ENCODE measurements at places on chromosomes 12 and 14. TPM values are rescaled to one million over a fixed set of nuclear protein-coding genes. Genes with fewer than 3 reads are reported as not detected.
A peak's percentile ranks its signal among the peaks of the same experiment; 100 is the strongest.

DNA sequence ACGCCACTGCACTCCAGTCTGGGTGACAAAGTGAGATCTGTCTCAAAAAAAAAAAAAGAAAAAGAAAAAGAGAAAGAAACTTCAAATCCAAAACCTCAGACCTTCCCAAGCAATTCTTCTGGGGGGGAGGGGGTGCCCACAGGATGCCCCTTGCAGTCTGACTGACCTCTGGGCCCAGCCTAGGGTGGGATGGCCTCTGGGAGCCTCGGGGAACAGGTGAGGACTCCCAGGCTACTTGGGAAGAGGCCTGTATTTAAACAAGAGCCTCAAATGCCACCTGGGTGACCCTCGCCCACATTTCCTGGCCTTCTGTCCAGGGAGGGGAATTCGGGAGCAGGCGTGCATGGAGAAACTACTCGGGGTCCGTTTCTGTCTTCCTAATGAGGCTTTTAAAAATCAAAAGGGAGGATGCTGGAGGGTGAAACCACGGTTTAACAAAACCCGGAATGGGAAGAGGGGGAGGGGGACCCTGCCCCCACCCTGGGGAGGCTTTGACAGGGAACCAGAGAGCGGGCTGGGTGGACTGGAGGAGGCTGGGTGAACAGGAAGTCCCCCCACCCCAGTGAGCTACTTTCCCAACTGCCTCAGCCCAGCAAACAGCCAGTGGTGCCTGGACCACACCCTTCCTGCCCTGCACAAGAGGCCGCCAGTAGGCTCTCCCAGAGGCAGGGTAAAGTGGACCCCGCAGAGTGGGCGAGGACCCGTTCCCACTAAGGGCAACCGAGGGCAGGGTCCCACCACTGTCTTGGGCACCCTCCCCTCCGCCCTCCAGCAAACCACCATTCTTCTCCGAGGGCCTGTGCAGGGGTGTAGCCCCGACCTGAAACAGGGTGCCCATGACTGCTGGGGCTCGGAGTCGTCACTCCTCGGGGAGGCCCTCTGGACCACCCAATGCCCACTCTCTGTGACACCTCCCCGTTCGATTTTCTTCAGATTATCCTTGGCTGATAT lies 1.5 kb upstream of the FBRSL1 start:
- peaks cover 44% of the 10 kb centered on the region for H3K4me1 ChIP-seq
- H3K27ac ChIP-seq: peak overlapping the region; percentile 95
- no peaks in the 10 kb centered on the region for H3K36me3 ChIP-seq
- no peaks in the 10 kb centered on the region for H3K27me3 ChIP-seq

GRCh38 chr14:56004786-56005185 lies 113.4 kb upstream of the PELI2 start:
- no peaks in the 10 kb centered on the region for H3K4me1 ChIP-seq
- peak overlapping the region; percentile 33 for H3K27ac ChIP-seq
- H3K27me3 ChIP-seq: no peaks in the 10 kb centered on the region

GRCh38 chr14:84704601-84705000 lies 825.3 kb upstream of the FLRT2 start:
- H3K27ac ChIP-seq: no peak overlapping the region
- H3K4me3 ChIP-seq: no peak overlapping the region
- H3K36me3 ChIP-seq: no peaks in the 10 kb centered on the region
- no peak for DNase-seq

DNA sequence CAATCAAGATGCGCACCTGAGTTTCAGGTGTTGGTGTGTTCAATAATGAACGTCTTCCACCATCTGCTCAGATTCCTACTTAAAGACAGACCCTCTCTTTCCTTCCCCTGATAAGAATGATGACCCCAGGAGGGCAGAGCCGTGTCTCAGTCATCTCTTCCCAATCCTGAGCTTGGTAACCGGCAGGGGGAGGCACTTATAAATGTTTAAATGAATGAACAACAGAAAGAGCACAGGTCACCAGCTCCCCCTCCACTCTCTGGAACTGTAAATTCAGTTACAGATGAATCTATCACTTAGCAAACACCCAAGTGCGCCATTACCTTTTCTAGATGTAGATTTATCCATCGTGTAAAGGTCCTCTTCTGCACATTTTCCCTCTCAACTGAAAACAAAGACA lies 72.4 kb upstream of the DICER1 start:
- no peak overlapping the region for H3K27ac ChIP-seq
- peaks cover 29% of the 10 kb centered on the region for H3K4me1 ChIP-seq
- no peak overlapping the region for H3K4me3 ChIP-seq
- H3K36me3 ChIP-seq: no peaks in the 10 kb centered on the region
- peaks cover 4% of the 10 kb centered on the region for H3K27me3 ChIP-seq
- DNase-seq: no peak

GRCh38 chr12:76720068-76720467 lies 43.8 kb upstream of the ZDHHC17 start:
- no peak for DNase-seq
- H3K27ac ChIP-seq: no peak overlapping the region
- no peak overlapping the region for H3K4me3 ChIP-seq
- H3K36me3 ChIP-seq: no peaks in the 10 kb centered on the region

DNA sequence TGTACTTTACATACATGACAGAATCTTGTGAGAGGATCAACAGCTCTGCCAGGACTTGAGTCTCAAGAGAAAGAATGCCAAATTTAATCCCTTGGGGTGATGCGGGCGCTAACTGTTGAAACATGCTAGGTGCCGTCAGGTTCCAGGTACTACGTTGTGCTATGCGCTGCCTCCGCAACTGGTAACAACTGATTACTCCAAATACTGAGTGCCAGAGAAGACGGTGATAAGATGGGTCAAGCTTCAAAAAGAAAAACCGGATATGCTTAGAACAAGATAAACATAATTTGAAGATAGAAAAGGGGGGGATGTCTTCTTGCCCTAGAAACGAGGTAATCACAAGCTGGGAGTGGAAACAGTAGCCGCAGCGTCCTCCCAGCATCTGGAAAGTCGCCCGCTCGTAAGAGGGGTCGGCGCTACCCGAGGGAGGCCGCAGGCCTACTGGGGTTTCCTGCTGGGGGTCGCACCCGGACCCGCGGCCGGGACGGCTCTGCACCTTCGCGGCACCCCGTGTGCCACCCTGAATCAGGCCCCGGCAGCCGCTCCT lies 678 bp downstream of the ZBTB25 start:
- peak overlapping the region; percentile 97 for H3K27ac ChIP-seq
- peaks cover 46% of the 10 kb centered on the region for H3K4me1 ChIP-seq
- H3K27me3 ChIP-seq: no peaks in the 10 kb centered on the region
- peak overlapping the region; percentile 87 for H3K4me3 ChIP-seq
- no peaks in the 10 kb centered on the region for H3K36me3 ChIP-seq

Gene IL26
- not detected for total RNA-seq

Data from heart left ventricle (tissue), 16 donors.